ENCODE measurements at places on chromosomes 6 and 20. TPM values are rescaled to one million over a fixed set of nuclear protein-coding genes. Genes with fewer than 3 reads are reported as not detected.

Gene AFDN
- total RNA-seq = 29.9 TPM

Gene NKX2-2
- total RNA-seq = 4.4 TPM

Gene AVP
- not detected for total RNA-seq

Gene STMND1
- total RNA-seq = 0.22 TPM

Gene DPPA5
- total RNA-seq = not detected

Gene PSORS1C1
- 3.4 TPM for total RNA-seq

Gene TJAP1
- 14.3 TPM for total RNA-seq

Gene SDCBP2
- 1.8 TPM for total RNA-seq

Gene AP5S1
- 22.6 TPM for total RNA-seq

GRCh38 chr20:47318027-47318585 lies 38.4 kb downstream of the ZMYND8 start:
- peak; percentile 52 for DNase-seq

DNA sequence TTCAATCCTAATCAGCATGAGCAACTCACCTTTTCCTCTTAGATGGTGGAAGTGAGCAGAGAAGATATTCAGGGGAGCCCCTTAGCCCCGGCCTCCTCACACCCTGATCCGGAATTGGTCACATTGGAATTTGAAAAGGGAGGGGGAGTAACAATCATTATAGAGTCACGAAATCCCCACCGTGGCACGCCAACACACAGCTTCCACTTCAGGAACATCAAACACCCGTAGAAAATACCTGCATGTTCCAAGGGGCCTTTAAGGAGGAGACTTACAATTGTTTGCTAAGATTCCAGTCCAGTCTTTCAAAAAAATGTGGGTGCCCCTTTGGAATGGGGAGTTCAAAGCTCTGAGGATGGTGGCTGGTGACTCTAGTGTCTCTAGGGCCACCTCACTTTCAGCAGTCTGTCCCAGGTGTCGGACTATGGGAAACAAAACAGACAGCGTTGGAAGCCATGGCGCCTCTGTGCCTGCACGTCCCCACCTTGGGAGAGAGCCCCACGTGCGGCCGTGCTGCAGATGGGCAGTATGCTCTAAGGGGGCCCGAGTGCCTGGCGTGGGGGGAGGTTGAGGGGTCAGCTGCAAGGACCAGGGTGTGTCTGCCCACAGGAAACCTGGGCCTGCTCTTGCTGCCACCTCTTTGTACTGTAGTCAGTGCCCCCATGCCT lies 2.4 kb downstream of the CD93 start:
- no peak for DNase-seq

- no peak for DNase-seq
These were observed 128.9 kb upstream of the PMEPA1 start for GRCh38 chr20:57838670-57839151.

DNA sequence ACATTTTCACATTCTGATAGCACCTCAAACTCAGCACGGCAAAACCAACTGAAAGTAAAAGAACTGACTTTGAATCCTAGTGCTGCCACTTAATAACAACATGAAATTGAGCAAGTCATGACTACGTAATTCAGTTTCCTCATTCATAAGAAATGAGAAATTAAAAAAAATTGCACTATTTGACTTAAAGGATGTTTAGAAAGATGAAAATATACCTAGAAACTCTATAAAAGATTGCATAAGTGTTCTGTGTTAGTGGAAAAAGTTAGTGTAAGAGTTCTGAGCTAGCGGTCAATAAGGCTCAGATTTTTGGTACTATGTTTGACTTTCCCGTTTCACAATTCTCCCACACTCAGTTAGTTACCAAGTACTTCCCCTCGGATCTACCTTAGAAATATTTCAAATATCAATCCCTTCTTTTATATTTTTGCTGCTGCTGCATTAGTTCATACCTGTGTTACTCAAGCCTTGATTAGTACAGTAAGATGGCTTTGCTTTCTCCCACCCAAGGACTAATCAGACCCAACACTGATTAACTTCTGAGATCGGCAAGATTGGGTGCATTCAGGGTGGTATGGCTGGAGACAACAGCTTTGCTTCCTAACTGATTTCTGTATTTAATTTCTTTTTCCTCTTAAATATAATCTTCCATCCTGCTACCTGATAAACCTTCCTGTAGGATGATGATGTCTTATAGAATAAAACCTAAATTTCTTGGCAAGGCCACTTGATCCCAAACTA lies 25.9 kb downstream of the ECHDC1 start:
- no peak for DNase-seq

DNA sequence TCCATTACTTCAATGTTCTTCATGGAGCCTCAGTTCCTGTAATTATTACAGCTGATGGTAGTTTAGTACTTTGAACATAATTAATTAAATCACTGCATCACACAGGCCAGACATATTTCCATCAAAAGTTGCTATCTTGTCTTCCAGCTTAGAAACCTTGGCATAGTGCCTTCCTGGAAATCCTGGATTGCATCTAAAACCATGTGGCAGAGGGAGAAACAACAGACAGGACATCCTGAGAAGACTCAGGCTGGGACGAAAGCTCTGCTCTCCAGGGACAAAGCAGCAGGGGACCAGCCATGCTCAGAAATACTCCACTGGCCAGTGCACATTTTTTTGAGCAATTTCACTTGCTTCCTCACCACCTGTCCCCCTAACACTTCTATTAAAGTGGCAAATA lies 55.3 kb downstream of the TBX18 start:
- DNase-seq = no peak

DNA sequence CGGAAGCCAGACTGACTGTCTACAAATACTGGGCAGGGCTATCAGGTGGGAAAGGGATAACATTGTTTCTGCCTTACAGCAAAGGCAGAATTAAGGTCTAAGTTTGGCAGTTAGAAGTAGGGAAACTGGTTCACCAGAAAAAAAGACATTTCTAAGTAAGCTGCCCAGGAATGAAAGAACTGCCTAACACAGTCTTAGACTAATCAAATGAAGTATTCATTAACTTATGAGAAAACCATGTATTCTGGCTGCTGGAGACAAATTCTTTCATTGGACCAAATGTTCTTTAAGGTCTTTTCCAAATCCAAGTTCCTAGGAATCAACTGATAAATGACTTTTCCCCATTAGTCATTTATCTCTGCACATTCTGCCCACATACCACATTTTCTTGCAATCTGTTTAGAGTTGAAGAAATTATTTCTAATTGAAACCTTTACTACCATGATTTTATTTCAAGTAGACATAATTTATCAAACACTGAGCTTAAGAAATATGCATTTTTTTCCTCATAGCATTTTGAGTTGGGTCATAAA lies 120.3 kb upstream of the OGFRL1 start:
- DNase-seq = no peak

- DNase-seq = no peak
These were observed 132.7 kb upstream of the IFNGR1 start for GRCh38 chr6:137351890-137352289.

GRCh38 chr6:22332711-22333110 lies 35.9 kb upstream of the PRL start:
- no peak for DNase-seq

GRCh38 chr6:149405823-149406765 lies 6.0 kb downstream of the SUMO4 start:
- DNase-seq = no peak

DNA sequence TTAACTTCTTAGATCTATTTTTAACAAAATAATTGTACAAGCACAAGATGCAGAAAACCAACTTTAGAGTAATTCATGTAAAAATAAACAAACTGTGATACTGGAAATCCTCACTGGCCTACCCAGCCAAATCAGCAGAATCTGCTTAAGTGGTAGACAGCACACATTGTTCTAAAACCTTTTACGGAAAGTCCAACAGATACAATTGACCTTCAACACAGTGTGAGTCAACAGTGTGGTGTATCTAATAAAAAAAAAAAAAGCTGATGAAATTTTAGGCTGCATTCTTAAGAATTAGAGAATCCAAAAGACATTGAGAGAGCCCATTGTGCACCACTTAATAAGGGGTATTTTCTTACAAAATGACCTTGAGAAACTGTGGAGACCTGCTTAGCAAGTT lies 174.5 kb downstream of the COL21A1 start:
- no peak for DNase-seq

- DNase-seq = no peak
These were observed 91.9 kb downstream of the FLRT3 start for GRCh38 chr20:14245368-14245970.

DNA sequence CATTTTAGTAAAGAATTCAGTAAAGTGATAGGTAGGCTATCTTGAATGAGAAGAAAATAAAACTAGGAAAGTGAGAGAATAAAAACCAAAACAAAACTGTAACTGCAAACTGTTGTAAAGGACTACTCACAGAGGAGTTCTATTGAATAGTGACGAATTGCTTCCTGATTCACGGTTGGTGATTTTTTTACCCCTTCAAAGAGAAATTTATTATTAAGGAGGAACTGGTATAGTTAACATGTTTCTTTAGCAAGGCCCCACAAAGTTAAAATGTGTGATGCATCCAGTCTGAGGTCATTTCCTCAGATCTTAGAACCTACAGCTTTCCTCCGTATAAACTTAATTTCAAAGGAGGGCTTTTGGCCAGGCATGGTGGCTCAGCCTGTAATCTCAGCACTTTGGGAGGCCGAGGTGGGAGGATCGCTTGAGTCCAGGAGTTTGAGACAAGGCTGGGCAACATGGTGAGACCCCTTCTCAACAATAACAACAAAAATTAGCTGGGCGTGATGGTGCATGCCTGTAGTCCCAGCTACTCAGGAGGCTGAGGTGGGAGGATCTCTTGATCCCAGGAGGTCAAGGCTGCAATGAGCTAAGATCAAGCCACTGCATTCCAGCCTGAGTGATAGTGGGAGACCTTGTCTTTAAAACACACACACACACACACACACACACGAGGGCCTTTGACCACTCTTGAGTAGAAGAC lies 8.3 kb downstream of the PRDM1 start:
- no peak for DNase-seq

GRCh38 chr6:10424040-10424439 lies 9.2 kb upstream of the TFAP2A start:
- DNase-seq = no peak

DNA sequence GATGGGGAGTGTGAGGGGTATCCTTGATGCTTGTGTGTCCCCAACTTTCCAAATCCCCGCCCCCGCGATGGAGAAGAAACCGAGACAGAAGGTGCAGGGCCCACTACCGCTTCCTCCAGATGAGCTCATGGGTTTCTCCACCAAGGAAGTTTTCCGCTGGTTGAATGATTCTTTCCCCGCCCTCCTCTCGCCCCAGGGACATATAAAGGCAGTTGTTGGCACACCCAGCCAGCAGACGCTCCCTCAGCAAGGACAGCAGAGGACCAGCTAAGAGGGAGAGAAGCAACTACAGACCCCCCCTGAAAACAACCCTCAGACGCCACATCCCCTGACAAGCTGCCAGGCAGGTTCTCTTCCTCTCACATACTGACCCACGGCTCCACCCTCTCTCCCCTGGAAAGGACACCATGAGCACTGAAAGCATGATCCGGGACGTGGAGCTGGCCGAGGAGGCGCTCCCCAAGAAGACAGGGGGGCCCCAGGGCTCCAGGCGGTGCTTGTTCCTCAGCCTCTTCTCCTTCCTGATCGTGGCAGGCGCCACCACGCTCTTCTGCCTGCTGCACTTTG lies at the start of gene TNF:
Gene TNF (plus strand): TSS at position 231 of the 567 bp plus-strand sequence. CDS start 177 bp downstream, at position 408.
- no peak for DNase-seq

- no peak for DNase-seq
These were observed 49.2 kb downstream of the CDKAL1 start for GRCh38 chr6:20583444-20583800.

- DNase-seq = no peak
These were observed 5.2 kb downstream of the DLGAP4 start for GRCh38 chr20:36311141-36311853.

DNA sequence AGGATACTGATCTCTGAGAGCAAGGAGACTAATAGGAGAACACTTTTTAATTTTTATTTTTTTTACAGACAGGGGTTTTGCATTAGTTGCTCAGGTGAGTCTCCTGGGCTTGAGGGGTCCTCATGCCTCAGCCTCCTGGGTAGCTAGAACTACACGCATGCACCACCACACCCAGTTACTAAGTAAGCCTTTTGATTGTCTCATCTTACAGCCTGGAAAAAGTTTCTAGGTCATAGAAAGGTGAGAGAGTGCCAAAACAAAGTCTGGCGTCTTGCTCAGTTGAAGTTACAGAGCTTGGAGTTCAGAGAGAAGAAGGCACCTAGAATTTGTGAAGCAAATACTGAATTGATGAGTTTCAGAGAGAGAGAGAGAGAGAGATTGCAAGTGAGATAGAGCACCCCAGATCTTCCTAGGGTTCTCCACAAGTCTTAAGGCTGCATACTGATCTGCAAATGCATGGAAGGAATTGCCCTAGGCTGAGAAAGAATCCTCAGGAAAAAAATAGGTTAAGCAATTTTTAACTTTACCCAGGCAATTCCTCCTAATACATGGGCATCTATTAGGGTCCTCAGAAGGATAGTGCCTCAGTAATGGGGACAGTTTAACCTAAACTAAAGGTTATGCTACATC lies 37.6 kb upstream of the PHIP start:
- DNase-seq = no peak

- DNase-seq = peak; percentile 34
These were observed 28.8 kb downstream of the GCM1 start for GRCh38 chr6:53119772-53120409.

DNA sequence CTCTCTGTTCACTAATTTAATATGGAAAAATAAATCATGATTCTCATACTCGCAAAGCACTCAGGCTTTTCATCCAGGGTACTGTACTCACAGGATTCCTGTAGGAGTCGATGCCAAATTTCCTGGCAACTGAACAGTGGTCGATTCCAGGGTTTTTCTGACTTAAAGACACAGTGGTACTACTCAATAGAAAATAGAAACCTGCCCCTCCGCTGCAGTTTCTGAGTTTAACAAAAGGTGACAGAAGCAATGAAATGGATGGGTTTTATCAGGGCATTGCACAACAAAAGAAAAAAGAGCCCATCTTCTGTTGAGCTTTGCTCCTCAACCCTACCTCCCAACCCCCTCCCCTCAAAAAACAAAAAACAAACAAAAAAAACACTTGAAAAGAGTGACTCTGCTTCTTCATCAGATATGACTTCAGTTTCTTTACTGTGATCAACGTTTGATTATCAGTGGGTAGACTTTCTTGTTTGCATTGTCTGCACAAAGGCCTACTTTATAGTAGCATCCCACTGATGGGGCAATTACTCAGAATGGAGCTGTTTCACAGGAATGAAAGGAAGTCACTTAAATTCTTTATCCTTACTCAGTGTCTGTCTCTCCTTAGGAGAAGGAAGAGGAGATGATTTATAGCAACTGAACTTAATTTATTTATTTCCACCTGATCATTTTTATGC lies 96.2 kb upstream of the FOXO3 start:
- peak; percentile 8 for DNase-seq
